ENCODE measurements at places on chromosomes 12 and 14.

DNA sequence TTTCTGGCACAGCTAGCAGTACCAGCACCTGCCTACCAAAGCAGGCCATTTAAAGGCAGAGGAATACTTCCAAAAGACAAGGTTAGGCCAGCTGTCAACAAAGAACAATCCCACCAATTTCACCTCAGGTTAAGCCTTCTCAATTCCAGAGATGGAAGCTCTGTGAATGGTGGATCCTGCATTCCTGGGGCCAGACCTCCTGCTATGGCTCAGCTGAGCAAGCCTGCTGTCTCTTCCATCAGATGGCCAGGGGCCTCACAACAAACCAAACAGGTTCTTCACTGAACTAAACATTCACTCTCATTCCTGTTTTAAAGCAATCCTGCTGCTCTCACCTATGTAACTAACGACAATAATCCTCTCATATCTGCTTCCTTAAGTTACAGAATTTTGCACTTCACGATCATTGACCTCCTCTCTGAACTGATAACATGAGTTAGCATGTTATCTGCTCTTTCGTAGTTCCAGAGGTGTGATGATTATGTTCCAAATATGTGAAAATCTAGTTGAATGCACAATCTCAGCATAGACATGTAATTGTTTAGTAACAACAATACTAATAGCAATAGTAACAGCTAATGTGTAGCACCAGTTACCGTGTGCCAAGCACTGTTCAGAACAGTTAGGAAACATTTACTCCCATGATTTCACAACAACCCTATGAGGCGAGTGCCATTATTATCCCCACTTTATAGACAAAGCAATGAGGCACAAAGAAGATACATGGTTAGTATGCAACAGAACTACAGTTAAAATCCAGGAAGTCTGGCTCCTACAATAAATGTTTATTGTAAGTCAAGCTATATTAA lies 73.2 kb downstream of the SLC2A13 start:
- no peak for DNase-seq

DNA sequence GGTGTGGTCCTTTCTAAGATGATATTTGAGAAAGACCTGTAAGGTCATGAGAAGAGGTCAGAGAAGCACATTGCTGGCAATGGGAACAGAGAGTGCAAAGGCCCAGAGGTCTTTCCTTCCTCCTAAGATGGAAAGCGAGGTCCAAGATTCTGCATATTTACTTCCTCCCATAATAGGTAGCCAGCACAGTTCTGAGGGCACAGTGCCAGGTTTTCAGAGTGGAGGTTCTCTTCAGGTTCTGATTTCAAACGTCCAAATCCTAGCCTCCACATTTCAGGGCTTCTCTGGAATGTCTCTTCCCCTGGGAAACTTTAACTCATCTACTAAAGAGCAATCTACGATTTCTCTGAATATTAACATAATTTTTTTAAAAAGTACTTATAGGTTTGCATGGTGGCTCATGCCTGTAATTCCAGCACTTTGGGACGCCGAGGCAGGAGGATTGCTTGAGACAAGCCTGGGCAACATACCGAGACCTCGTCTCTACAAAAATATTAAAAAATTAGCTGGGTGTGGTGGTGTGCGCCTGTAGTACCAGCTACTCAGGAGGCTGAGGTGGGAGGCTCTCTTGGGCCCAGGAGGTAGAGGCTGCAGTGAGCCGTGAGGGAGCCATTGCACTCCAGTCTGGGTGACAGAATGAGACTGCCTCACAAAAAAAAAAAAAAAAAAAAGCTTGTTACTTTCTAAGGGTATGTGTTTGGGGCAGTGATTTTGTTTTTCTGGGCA lies 526 bp upstream of the MRPL42 start:
- no peak for DNase-seq

DNA sequence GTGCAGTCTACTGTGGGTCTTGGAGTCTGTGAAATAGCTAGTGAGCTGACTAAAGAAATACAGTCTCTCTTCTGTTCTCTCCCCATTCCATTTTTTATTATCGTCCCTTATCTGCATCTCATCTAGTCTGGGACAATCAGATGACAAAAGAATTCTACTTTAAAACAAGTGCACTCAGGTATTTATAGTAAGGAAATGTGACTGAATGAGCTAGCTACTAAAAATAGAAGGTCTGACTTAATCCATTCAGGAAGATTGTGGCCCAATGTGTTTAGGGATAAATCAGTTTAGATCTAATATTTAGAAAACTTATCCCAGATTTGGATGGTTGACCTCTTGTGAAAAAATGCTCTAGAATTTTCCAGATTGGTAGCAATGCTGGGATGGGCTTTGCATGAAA lies 126.8 kb upstream of the NRXN3 start:
- DNase-seq: no peak

DNA sequence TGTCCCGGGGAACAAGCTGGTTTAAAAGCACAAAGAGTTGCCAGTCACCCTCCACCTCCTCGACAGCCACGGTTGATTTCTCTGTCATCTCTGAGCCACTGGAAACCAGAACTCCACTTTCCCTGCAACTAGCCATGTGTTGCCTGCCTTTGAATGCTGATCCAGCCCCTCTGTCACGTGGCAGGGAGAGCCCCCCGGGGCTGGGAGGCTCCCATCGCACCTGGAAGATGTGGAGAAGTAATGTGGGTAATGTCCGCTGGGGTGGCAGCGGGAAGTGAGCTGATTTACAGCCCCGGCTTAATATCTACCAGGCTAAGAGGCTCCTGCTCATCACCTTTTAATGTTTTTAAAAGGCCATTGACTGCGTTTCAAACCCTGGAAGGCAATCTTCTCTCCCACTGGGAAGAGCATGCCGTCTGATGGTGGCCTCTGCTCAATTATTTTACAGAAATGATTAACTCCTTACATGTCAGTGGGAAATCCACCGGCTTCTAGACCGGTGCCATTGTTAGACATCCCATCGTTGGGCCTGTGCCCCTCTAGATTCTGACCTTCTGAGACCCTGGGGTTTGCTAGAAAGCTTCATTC lies 7.4 kb downstream of the PRIMA1 start:
- no peak for DNase-seq

All from stimulated activated CD8-positive, alpha-beta memory T cell treated with anti-CD3 and anti-CD28 coated beads, Interleukin-2, amount 100 ng/mL, for 1 hour (primary cell).